ENCODE measurements at places on chromosomes 12 and 14. TPM values are rescaled to one million over a fixed set of nuclear protein-coding genes. Genes with fewer than 3 reads are reported as not detected.

Gene SLC6A13
- total RNA-seq: not detected

Gene KRT85
- not detected for total RNA-seq

Gene HSPA2
- 172 TPM for total RNA-seq

Gene RFX4
- total RNA-seq: not detected

Gene CCDC38
- total RNA-seq: not detected

Gene OTOGL
- total RNA-seq: 4.7 TPM

Gene PTPRO
- total RNA-seq: 0.99 TPM

Gene CRACR2A
- total RNA-seq: 2.0 TPM

Gene STYK1
- 0.36 TPM for total RNA-seq

Gene IL22
- total RNA-seq: not detected

Gene KRT7
- total RNA-seq: 0.27 TPM

Gene BIN2
- total RNA-seq: 4.2 TPM

Gene PRH2
- total RNA-seq: 1.4 TPM

Gene TNS2
- 114 TPM for total RNA-seq

Gene NOXRED1
- not detected for total RNA-seq

Gene RNASE7
- not detected for total RNA-seq

Gene AP4S1
- total RNA-seq: 29.1 TPM

Gene TPPP2
- total RNA-seq: not detected

Gene TRIM9
- 21.0 TPM for total RNA-seq

Gene TMEM233
- not detected for total RNA-seq

Gene EGLN3
- 13.0 TPM for total RNA-seq

Gene B4GALNT1
- 4.4 TPM for total RNA-seq

Gene ADCY4
- 36.0 TPM for total RNA-seq

Gene SDR9C7
- not detected for total RNA-seq

Gene DNAJC22
- under 0.01 TPM for total RNA-seq

Gene ZC3H10
- 5.4 TPM for total RNA-seq

Gene CLEC12A
- 1.4 TPM for total RNA-seq

Gene SLC2A3
- total RNA-seq: 110 TPM

Gene FAM181A
- total RNA-seq: not detected

Gene CEP128
- total RNA-seq: 11.1 TPM

Gene HCAR2
- not detected for total RNA-seq

Gene COA8
- total RNA-seq: 38.2 TPM

Gene DIO3
- 2.9 TPM for total RNA-seq

Gene COCH
- total RNA-seq: 15.1 TPM

Gene ARHGAP9
- total RNA-seq: 9.2 TPM

Gene CCDC184
- 2.1 TPM for total RNA-seq

Gene ACADS
- total RNA-seq: 38.6 TPM

Gene PIK3C2G
- total RNA-seq: 0.66 TPM

Gene PTPRB
- 21.0 TPM for total RNA-seq

Gene KRT2
- total RNA-seq: not detected

Gene CLEC4E
- 5.4 TPM for total RNA-seq

Gene KRT71
- not detected for total RNA-seq

Gene NPAS3
- 3.2 TPM for total RNA-seq

Gene FUT8
- total RNA-seq: 29.1 TPM

Gene KCNC2
- total RNA-seq: 1.1 TPM

Data from sigmoid colon (tissue), 7 donors.